ENCODE measurements at places on chromosomes 2 and 18.

- peak; percentile 66 for DNase-seq
Measured at GRCh38 chr2:27356056-27356381, 545 bp downstream of the GTF3C2 start.

DNA sequence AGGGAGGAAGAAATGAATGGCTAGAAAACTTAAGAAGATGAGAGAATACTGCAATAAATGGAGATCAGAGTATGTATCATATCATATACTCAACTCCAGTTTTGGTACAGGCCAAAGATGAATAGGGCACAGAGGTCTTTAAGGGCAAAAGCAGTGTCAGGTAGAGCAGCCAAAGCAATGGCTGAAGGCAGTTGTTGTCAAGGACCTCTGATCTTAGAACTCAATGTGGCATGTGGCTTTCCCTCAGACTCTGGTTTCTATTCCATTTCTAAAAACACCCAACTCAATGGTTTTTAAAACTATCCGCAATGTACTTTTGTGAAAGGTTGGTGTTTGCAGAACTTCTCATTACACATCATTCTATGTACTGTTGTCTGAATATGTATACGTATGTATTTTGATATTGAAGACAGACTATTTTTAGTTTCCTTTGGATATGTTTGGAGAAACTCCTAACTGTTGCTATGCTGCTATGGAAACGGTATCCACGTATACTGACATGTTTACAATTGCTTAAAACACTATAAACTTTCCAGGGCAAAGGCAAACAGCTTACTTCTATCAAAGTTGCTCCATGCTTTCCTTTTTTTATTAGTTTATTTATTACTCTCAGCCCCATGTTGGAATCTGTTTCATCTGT, 58.1 kb upstream of the PELI1 start:
- DNase-seq: no peak

GRCh38 chr18:62788876-62789275, 73.5 kb downstream of the PHLPP1 start:
- DNase-seq: no peak

DNA sequence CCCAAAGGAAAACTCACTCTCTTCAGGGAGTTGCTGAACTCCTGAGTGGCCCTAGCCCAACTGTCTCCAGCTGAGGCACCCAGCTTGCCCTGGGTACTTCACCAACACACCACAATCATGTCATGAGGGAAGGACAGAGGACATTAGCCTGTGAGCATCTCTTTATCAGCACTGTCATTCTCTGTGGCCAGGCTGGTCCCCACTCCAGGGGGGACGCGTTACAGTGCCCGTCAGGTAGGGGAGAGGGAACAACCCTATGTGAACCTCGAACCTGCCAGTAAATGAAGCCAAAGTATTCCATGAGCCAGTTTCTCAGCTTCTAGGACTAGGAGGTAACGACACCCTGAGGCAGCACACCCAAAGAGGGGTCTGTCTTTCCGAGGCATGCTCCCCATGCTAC, 94.9 kb upstream of the MGAT4A start:
- no peak for DNase-seq

GRCh38 chr2:47264143-47264542, 109.0 kb upstream of the STPG4 start:
- DNase-seq: no peak

- no peak for DNase-seq
Measured at GRCh38 chr2:215290980-215291599, 20.8 kb upstream of the ATIC start.

DNA sequence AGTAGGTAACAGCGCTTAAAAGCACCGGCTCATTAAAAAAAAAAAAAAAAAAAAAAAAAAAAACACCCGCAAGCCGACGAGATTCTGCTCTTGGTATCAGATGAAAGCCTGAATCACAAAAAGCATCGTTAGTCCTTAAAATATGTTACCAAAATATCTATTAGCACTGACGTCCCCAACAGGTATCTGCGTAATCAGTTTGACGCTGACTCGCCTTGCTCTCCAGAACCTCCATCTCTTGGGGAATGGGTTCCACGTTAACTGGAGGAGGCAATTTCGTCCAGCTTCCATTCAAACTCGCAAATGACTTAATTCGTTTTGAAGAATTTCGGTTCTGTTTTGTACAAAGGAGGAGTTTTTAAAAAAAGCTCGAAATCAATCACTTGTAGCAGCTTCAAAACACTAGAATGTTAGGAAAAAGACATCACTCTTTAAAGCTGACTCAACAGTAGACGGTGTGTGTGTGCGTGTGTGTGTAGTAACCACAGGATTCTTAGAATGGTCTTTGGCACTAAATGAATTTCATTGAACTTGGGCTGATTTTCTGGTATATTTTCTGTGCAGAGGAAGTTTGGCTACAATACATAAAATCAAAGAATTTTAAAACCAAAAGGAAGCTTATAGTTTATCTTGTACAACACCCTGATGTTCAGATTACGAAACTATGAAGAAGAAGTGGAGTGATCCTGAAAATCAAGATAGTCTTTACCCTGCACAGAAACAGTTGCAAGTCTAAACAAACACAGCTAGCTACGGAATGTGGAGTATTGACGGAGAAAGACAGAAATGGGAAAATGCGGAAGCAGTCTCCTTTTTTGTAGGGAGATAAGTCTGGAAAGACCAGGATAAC, 1.1 kb upstream of the PGAP1 start:
- DNase-seq: no peak

- DNase-seq: no peak
Measured at GRCh38 chr18:47254341-47254939, 3.0 kb upstream of the SKOR2 start.

GRCh38 chr2:164565359-164565758, 55.9 kb downstream of the GRB14 start:
- no peak for DNase-seq

DNA sequence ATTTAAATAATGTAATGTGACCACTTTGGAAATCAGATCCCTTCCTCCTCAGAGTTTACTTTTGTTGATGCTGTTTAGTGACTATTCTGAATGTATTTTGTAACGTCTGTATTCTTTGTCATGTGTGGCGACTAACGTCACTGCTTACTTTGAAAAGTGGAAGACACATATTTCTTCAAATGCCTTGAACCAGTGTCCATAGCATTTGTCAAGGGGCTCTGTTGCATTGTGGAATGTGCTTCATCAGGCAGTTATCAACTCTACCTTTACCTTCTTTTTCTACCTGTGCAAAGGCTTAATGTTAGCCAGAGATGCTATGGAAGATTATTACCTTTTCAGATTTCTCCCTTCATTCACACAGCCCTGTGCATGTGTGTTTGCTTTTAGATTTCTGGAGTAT, 162.4 kb downstream of the ZNF407 start:
- no peak for DNase-seq
